ENCODE measurements at places on chromosomes 6 and 20.

DNA sequence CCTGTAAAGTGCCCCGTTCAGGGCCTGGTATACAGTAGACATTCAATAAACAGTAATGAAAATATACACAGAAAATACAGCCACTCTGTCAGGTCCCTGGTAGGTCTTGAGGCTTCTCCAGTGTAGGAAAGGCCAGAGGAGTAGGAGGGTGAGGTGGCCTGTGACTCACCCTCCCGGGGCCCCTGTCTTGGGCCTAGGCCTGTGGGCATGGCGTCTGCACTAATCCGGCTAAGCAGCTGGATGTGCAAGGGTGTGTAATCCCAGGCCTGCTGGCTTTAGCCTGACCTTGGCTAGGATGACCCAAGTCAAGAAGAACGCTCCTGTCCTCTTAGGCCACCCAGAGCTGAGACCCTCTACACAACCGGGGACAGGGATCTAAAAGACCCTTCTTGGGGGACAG is 84.9 kb downstream of the KCNB1 start:
- no peak for DNase-seq

DNA sequence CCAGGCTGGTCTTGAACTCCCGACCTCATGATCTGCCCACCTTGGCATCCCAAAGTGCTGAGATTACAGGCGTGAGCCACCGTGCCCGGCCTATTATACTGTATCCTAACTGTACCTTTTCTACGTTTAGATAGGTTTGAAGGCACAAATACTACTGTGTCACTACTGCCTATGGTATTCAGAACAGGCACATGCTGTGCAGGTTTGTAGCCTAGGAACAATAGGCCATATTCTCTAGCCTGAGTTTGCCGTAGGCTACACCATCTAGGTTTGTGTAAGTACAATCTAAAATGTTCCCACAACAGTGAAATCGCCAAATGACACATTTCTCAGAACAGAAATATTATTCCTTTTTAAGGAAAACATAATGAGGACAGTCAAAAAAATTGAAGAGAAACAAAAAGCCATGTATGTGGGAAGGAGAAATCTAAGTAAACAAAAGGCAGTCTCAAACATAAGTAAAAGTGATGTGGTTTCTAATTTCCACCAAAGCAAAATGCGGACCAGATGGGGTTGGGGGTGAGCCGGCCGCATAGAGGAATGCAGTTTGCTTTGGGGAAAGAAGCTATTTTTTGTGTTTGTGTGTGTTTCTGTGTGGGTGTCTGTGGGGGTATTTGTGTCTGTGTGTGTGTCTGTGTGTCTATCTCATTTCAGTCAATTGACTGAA is 192.6 kb upstream of the SALL4 start:
- no peak for DNase-seq

DNA sequence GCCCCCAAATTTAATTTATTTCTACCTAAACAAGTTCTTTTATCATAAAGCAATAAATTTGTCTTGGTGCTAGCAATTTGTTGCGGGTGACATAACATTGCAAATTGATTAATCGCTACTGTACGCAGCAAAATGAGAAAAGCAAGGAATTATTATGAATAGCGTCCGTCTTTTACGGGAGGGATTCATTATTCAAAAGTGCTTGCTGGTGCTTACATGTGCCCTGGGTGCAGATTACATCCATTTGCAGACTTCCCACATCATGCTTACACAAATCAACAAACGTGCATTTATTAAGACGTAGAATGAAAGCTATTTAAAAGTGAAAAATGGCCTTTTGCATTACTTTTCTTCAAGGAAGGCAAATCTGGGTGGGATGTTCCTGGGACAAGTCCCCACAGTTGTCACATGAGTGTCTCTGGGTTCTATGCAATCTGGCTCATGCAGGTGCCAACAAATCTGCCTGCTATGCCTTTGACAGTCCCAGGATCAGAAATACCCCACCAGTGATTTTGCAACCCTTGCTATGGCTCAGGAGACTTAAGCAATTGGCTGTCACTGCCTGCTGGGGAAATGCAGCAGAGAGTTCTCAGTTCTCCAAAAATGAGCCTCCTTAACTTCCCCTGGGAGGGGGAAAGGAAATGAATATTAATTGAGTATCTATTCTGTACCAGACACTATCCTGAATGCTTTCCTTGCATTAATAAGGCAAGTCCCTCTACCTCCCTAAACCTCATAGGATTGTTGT is 30.1 kb upstream of the MAFB start:
- DNase-seq: no peak

DNA sequence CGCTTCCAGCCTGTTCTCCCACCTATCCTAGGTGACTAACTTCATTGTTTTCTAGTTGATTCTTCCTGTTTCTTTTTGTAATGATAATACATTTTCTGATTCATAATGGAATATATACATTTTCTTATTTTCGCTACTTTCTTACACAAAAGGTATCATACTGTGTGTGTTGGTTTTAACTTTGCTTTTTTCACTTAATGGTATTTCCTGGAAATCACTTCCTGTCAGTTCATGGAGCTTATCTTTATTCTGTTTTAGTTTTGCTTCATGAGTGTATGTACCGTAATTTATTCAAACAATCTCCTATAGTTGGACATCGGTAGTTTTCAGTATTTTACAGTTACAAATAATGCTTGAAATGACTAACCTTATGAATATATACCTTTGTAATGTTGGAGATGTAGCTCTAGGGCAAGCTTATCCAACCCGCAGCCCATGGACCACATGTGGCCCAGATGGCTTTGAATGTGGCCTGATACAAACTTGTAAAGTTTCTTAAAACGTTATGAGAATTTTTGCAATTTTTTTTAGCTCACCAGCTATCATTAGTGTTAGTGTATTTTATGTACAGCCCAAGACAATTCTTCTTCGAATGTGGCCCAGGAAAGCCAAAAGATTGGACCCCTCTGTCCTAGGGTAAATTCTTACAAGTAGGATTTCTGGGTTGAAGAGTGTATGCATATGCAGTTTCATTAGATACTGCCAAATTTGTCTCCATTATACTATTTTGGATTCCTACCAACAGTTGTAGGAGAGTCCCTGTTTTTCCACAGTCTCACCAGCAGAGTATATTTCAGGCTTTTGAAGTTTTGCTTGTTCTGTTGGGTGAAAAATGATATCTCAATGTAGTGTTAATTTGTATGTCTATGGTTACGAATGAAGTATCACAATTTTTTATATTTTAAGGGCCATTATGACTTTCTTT is 16.7 kb downstream of the TRMT11 start:
- DNase-seq: no peak
